ENCODE measurements at places on chromosomes 16 and 17.

GRCh38 chr16:68361485-68361884 is 50.7 kb downstream of the PRMT7 start:
- no peak for DNase-seq

DNA sequence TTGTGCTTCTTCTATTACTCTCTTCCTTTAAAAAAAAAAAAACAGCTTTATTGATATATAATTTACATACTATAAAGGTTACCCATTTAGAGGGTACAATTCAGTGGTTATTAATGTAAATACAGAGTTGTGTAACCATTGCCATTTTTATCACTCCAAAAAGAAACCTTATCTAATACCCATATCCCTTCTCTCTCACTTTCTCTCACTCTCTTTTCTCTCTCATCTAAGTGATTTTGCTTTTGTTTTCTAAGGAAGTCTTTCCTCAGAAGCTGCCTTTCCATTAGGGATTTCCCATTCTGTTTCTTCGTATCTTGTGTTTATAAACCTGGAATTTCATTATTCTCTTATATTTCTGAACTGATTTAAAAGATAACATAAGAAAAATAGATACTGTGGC is 55.5 kb downstream of the NFAT5 start:
- no peak for DNase-seq

DNA sequence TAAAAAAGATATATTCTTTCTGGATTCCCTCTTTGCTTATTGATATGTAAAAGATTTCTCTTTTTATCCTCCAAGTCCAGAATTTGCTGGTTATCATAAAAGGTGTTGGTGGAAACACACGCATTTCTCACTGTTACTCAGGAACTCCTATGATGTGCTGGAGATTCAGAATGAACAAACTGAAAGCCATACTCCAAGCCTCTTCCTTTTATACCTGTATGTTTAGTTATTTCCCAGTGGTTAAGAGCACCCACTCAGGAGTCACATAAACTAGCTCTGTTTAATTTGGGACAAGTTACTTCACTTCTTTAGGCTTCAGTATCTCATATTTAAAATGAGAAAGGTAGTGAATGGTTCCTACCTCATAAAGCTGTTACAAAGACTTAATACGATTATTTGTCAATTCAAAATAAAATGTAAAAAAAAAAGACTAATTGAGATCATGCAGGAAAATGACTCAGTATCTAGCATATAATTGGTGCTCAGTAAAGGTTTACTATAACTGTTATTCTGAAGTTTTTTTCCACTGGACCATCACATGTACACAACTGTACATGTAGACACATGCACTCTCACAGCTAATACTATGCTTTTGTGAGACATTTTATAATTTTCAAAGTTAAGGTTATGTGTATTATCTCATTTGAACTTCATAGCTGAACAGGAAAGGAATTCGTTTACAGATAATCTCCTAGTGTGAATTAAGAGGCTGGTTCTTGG is 47.1 kb downstream of the TNRC6C start:
- DNase-seq: no peak

- DNase-seq: peak; percentile 11
Observed at GRCh38 chr16:66442502-66443268, 15.6 kb downstream of the BEAN1 start.

DNA sequence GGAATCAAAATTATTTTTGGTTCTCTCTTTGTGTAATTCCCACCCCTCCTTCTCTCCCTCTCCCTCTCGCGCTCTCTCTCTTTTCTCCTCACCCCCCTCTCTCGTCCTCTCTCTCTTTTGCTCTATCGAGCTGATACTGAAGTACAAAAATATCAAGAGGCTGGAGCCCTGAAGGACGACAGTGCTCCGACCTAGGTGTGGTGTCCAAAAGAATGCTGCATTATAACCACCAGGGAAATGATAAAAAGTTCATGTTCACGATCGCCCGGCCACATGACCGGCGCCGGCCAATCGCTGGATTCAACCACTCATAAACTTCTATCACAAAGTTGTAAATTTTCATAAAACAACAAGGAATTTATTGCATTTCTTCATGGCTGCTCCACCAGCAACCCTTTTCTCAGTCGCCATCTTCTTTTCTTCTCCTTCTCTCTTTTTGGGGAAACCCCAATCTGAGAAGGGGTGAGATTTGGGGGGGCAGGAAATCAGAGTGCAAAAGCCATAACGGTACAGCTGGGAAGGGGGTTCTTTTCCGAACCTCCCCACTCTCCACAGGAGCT is at the start of gene HOXB6:
HOXB6 (minus strand) TSS at position 217 of the 560 bp plus-strand sequence. CDS start 6,836 bp downstream, outside the sequence.
- DNase-seq: no peak

- DNase-seq: no peak
Observed at GRCh38 chr17:64212122-64212521, 50.9 kb downstream of the TEX2 start.

GRCh38 chr16:53743149-53743566 is 39.2 kb downstream of the FTO start:
- no peak for DNase-seq

GRCh38 chr16:21101631-21102420 is 48.8 kb downstream of the DNAH3 start:
- no peak for DNase-seq

DNA sequence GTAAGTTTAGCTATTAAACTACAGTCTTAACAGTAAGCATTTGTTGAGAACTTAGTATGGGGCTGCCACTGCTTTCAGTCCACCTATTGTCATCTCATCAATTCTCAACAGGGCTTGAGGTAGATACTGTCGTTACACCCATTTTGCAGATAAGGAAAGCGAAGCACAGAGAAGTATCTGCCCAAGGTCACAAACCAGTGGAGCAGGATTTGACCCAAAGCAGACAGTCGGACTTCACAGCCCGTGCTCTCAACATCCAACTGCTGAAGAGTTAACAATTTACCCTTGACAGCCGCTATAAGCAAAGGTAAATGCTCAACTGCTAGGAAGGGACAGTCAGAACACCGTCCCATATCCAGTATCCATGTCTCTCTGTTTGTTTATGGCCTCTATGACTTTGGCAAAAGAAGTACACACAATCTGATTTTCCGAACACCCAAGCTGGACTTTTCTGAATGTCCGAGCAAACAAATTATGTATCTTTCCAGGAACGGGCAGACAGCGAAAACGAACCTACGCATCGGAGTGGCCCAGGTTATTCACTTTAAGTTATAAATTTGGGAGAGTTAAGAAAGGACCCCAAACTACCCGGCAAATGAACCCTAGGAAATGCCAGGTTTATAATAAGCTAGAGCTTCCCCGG is 1.2 kb downstream of the SIAH1 start:
- peak; percentile 58 for DNase-seq

GRCh38 chr17:65065906-65066305 is 9.4 kb upstream of the GNA13 start:
- no peak for DNase-seq

- no peak for DNase-seq
Observed at GRCh38 chr16:2768403-2769089, 8.5 kb downstream of the ELOB start.

GRCh38 chr17:43680461-43680860 is 18.7 kb upstream of the MEOX1 start:
- DNase-seq: no peak

DNA sequence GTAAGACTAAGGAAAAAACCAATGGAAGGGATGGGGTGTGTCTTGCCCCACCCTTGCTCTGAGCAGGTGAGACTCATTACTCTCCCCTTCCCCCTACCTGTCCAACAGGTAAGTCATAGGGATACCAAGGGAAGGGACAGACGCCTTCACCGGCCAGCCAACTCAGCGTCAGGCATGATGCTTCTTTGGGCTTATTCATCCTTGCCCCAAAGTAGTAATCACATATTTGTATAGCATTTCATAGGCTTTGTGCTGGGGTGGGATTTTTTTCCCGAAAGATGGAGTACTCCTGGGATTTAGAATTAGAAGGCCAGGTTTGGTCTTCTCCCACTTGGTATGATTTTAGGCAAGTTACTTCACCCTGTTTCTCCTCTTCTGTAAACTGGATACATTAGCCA is 509 bp upstream of the JUP start:
- DNase-seq: no peak

- no peak for DNase-seq
Observed at GRCh38 chr17:80826346-80826954, 165.2 kb upstream of the CHMP6 start.

DNA sequence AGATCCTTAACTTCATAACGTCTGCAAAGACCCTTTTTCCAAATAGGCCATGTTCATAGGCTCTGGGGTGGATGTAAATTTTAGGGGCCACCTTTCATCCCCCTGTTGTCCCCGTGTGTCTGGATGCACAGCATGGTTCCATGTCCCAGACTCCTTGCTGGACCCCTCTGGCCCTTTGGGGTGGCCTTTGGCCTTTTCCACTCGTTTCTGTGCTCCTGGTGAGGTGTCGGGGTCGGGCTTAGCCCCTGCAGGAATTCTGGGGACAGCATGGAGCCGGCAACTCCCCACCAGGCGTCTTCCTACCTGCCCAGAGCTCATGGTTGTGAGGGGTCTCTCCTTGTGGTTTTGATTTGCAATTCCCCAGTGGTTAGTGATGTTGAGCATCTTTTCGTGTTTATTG is 183.5 kb downstream of the SEC14L1 start:
- DNase-seq: peak; percentile 50

- no peak for DNase-seq
Observed at GRCh38 chr17:71667661-71668060, 453.2 kb upstream of the SOX9 start.

- DNase-seq: no peak
Observed at GRCh38 chr17:69142175-69142802, 594 bp upstream of the ABCA6 start.

- DNase-seq: no peak
Observed at GRCh38 chr17:17713839-17714238, 32.6 kb downstream of the RAI1 start.

- DNase-seq: no peak
Observed at GRCh38 chr17:14307560-14308024, 6.7 kb downstream of the HS3ST3B1 start.

- DNase-seq: no peak
Observed at GRCh38 chr17:74241431-74241830, 28.1 kb downstream of the TTYH2 start.

GRCh38 chr16:28181515-28181914 is 30.2 kb downstream of the XPO6 start:
- DNase-seq: peak; percentile 48

DNA sequence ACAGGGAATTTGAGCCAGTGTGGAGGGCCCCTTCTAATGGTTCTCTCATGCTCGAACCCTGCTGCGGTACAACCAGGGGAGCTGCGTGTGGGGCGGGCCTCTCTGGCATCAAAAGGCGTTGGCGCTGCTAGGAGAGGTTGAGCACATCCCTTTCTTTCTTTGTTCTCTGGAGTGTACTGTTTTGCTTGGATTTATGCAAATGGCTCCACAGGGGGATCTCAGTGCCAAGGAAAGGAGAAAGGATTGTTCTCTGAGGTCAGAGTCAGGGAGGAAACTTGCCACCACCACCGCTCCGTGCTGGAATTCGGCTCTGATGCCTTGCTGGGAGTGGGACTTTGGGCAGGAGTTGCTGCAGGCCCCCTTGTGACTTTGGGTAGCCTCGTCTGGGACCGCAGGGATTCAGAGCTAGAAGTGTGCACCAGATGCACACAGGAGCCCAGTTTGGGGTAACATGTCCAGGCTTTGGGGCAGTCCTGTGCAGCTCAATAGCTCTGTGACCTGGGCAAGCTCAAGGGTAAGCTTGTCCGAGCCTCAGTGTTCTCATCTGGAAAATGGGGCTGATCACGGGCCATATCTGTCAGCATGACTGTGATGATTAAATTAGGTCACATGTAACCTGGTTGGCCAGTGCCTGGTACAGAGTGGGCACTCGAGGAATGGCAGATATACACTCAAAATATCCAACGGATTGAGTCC is 353.0 kb upstream of the EEF2KMT start:
- DNase-seq: no peak

- no peak for DNase-seq
Observed at GRCh38 chr16:23354246-23354645, 52.1 kb downstream of the SCNN1B start.

GRCh38 chr16:17858061-17858460 is 387.3 kb upstream of the XYLT1 start:
- no peak for DNase-seq

DNA sequence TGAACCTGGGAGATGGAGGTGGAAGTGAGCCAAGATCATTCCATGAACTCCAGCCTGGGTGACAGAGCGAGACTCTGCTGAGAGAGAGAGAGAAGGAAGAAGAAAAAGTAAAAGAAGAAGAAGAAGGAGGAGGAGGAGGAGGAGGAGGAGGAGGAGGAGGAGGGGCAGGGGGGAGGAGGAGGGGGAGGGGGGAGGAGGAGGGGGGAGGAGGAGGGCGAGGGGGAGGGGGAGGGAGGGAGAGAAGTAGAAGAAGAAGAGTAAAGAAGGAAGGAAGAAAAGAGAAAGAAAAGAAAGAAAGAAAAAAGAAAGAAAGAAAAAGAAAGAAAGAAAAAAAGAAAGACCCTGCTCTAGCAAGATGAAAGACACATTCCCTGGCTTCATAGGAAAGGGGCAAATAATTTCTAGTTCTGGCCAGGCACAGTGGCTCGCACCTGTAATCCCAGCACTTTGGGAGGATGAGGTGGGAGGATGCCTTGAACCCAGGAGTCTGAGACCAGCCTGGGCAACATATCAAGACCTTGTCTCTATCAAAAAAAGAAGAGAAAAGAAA is 23.6 kb downstream of the SOCS1 start:
- no peak for DNase-seq

DNA sequence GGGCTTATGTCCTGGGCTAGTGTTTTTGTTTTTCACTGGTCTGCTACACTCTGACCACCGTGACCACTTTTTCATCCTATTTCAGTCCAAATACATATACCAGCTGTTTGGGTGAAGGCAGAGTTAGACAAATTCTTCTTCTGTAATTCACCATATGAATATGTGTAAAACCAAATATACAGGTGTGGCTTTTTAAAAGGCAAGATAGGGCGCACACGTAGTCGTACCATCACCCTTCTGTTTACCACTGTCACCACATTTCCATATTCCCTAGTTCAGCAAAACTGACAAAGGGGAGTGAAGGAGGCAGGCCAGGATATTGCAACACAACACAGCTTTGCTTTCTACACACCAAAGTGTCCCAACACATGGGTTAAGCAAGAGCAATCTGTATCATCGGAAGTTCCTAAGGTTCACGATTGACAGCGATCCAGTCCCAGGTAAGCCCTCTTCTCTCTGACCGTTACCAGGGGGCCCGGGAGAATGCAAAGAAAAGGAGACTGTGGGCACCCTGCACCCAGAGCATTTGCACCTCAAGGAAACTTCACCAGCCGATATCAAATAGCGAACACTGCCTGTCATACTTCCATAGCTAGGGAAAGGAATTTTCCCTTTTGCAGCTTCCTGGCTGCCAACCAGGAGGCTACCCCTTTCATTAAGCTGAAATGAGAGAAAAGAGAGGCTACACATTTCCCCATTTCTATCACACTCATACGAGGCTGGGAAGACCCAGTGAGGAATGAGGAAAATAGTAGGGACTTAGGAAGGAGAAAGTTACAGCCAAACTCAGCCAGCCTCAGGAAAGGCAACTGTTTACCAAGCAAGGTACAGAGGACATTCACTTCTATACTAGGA is 23.1 kb downstream of the CREBBP start:
- DNase-seq: no peak

All from activated CD8-positive, alpha-beta memory T cell treated with anti-CD3 and anti-CD28 coated beads for 24 hours (primary cell).